Fibroblast of skin of left biceps (primary cell): ENCODE measurements at places on chromosomes 1 and 21.

DNA sequence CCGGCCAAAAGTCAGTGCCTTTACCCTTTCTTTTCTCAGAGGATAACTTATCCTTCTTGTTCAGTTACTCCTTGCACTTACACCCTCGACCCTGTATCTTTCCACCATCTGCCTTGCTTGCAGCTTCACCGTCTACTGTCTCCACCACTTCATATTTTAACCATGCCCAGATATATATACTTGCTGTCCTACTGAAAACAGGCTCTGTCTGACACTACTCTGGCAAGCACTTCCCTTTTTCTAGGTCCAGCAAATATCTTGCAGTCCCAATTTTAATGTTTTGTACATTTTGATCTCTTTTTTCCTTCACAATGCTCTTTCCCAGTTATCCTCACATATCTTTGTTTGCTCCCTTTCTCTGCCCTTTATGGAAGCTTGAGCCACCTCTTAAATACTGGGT, 308.6 kb downstream of the TPR start:
- no peak for DNase-seq

- no peak for DNase-seq
Observed at GRCh38 chr1:42311138-42311537, 23.9 kb downstream of the FOXJ3 start.

GRCh38 chr1:147723691-147724323, 36.6 kb downstream of the GJA5 start:
- DNase-seq, result no peak

DNA sequence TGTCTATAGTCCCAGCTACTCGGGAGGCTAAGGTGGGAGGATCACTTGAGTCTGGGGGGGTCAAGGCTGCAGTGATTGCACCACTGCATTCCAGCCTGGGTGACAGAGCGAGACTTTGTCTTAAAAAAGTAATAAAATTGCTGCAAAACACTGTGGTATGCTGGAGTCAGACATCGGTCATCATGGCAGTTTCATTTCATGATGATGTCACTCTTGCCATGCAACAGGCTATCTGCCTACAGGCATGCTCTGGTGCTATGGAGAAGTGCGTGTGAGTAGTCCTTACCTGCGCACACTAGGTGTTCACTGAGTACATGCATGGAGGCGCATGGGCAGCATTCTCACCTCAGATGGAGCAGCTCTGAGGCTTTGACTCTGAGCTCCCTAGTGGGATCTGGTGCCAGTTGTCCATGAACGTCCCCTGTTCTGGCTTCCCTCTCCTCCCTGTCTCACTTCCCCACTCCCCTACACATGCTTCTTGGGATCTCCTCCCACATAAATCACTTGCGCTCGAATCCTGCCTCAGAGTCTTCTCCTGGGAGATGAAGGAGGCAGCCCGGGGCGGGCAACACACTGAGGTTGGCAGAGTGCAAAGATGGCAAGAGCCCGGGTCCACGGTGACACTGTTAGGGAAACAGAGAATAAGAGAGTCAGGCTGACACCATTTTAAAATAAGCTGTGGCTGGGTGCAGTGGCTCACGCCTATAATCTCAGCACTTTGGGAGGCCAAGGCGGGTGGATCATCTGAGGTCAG, 10.4 kb upstream of the CELA3B start:
- DNase-seq, result peak; percentile 13

DNA sequence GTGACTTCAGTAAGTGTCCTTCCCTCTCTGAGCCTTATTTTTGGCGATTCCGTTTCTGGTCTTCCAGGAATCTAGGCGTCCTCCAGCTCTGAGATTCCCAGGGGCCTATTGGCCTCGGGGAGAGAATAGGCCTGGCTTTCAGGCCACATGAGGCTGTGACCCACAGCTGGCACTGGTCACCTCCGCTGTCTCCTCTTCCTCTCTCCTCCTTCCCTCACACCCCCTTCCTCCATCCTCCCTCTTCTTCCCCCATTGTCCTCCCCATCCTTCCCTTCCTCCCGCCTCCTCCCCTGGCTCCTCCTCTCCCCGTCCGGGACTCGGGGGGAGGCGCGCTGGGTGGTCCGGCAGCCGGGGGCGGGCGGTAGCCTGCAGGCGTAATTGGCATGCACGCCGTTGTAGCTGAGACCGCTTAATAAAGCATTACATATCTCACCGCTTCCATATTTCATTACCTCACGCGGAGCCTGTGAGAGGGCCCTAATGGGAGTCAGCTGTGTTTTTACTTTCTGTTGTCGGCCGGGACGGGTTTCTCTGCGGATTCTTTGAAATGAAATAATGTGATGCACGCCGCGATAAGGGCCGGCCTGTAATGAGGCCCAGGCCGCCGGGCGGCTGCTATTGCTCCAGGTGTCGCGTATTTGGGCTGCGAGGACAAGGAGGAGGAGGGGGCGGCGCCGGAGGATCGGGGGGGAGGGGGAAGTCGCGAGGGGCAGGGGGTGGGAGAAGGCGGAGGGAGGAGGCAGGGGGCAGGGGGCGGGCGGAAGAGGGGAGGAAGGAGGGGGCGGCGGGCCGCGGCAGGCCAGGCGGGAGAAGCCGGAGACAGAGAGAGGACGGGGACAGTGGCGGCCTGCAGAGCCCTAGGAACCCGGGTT, 95.3 kb downstream of the FOXD2 start:
- peak; percentile 77 for DNase-seq

DNA sequence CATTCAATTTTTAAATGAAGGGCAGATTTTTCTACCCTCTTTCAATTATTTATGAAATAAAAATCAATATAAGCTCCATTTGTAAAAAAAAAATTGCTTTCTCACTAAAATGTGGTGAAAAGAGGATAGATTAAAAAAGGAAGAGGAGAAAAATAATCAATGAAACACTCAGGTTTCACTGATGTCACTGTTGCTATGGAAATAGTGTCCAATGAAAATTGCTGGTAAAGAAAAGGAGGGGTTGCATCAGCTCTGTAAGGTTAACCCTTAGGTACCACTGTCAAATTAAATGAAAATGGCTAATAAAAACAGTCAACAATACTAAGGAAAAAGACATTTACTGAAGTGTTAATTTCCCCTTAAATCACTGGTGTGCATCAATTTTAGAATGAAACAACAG, 91.6 kb upstream of the TTC39A start:
- DNase-seq, result peak; percentile 55

DNA sequence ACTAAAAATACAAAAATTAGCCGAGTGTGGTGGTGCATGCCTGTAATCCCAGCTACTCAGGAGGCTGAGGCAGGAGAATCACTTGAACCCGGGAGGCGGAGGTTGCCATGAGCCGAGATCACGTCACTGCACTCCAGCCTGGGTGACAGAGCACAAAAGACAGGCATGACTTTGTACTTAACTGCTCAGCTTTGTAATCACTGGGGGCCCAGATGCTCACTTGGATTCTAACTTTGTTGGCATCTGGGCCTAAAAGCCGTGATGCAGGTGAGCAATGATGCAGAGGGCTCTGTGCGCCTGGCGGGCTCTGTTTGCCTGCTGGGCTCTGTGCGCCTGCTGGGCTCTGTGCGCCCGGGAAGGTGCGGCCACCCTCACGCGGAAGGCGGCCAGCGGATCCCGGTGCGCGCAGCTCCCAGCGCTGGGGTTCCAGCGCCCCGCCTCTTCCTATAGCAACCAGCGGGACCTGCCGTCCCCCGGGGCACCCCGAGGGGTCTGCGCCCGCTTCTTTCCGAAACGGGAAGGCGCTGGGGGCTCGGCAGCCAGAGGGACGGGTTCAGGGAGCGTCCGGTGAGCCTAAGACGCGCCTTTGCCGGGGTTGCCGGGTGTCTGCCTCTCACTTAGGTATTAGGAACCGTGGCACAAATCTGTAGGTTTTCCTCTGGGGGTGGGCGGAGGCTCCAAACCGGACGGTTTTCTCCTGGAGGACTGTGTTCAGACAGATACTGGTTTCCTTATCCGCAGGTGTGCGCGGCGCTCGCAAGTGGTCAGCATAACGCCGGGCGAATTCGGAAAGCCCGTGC, 31.7 kb downstream of the PRMT2 start:
- no peak for DNase-seq

- DNase-seq, result no peak
Observed at GRCh38 chr1:77583483-77583882, 99.0 kb downstream of the ZZZ3 start.

- no peak for DNase-seq
Observed at GRCh38 chr1:6660415-6661049, 35.9 kb downstream of the THAP3 start.

- DNase-seq, result no peak
Observed at GRCh38 chr1:53869454-53870117, 20.0 kb downstream of the YIPF1 start.

GRCh38 chr1:203278082-203278884, 27.0 kb upstream of the BTG2 start:
- peak; percentile 41 for DNase-seq

DNA sequence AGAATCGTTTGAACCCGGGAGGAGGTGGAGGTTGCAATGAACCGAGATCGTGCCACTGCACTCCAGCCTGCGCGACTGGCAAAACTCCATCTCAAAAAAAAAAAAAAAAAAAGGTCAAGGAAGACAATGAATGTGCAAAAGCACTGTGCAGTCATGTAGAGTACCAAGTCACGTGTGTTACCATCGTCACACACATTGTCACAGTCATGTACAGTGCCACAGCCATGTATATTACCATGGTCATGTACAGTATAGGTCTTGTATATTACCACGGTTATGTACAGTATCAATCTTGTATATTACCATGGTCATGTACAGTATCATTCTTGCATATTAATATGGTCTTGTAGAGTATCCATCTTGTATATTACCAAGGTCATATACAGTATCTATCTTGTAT, 13.0 kb downstream of the DHRS3 start:
- no peak for DNase-seq

GRCh38 chr1:76260279-76260678, 185.7 kb downstream of the ST6GALNAC3 start:
- no peak for DNase-seq

GRCh38 chr1:18723206-18723605, 92.6 kb downstream of the PAX7 start:
- no peak for DNase-seq

DNA sequence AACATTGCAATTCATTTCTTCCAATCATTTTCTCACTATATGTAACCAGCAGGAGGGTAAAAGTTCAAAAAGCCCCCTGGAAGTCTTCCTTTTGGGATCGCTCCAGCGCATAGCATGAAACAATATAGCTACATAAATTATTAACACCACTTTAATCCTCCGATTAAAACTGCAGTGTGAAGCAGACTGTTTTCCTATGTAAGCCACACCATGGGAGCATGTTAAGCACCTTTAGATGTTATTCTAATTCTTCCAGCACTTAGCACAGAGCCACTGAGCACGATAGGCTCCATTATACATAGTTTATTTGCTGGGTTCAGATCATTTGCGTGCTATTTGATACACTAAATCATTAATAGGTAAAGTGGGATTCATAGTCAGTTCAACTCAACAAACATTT, 18.4 kb upstream of the GADD45A start:
- no peak for DNase-seq

GRCh38 chr1:240074908-240075307, 16.8 kb upstream of the FMN2 start:
- DNase-seq, result no peak

- no peak for DNase-seq
Observed at GRCh38 chr1:29456685-29457435, 220.5 kb downstream of the PTPRU start.

DNA sequence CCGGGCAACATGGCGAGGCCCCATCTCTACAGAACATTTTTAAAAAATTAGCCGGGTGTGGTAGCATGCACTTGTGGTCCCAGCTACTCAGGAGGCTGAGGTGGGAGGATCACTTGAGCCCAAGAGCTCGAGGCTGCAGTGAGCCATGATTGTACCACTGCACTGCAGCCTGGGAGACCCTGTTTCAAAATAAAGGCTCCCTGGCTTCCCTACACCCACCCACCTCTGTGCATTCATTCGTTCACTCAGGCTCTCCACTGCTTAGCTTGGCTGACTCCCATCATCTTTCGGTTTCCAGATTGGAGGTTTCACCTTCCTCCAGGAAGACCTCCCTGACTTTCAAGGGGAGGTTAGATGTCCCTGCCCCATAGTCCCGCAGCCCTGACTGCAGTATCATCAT, 14.2 kb downstream of the KIAA2013 start:
- DNase-seq, result no peak

GRCh38 chr1:29752141-29752540, 515.8 kb downstream of the PTPRU start:
- no peak for DNase-seq

- DNase-seq, result no peak
Observed at GRCh38 chr1:111199881-111200801, at the start of gene DENND2D. DENND2D (minus strand) TSS chr1:111200646; CDS start chr1:111200459, 187 bp downstream.

DNA sequence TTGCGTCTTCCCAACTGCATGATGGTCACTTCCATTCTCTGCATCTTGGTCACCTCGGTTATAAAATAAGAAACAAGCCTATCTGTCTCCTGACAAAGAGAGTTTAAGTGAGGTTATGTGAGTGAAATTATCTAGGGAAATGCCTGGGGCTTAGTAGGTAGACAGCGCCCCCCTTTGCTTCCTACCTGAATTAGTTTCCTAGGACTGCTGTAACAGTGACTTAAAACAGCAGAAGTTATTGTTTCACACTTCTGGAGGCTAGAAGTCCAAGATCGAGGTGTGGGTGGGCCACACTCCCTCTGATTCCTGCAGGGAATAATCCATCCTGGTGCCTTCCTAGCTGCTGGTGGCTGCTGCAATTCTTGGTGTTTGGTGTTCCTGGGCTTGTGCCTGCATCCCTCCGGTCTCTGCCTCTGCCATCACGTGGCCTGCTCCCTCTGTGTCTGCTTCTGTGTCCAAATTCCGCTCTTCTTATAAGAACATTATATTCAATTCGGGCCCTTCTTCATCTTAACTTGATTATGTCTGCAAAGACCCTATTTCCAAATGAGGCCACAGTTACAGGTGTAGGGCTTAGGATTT, 92.6 kb downstream of the IGSF21 start:
- DNase-seq, result no peak
